SW 1271 (cell line): ENCODE measurements at places on chromosomes 4 and X.

- DNase-seq, result no peak
Observed at GRCh38 chrX:115939070-115939469, 231.5 kb upstream of the AGTR2 start.

GRCh38 chr4:26287756-26288155, 33.1 kb upstream of the RBPJ start:
- DNase-seq, result no peak

- no peak for DNase-seq
Observed at GRCh38 chr4:81508411-81509185, 36.9 kb upstream of the RASGEF1B start.

DNA sequence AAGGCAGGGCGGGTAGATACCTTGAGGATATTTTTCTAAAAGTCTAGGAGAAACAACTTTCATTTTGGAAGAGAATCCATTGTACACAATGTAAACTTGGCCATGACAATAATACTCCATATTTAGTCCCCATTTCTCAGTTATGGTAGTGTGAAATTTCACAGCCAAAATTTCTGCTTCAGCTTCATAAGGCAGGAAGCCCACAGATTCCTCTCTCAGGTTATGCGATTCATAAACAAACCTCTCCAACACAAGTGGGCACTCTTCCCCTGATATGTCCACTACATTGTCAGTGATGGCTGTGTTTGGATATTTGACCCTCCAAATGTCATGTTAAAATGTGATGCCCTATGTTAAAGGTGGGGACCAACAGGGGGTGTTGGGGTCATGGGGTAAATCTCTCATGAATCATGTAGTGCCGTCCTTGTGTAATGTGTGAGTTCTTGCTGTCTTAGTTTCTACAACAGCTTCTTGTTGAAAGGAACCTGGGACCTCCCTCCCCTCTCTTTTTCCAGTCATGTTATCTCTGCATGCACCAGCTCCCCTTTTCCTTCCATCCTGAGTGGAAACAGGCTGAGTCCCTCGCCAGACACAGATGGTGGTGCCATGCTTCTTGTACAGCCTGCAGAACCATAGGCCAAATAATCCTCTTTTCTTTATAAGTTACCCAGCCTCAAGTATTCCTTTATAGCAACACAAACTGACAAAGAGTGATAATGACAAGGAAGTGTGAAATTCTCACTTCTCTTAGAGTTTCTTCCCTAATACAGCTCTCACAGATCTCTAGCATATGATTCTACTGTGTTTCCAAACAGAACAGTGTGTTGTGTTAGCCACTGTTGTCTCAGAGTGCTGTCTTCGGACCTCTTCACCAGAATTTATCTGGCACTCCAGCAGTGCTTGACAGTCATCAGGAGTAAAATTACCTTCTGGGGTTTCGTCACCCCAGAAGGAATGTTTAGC, 598.4 kb upstream of the GNPDA2 start:
- DNase-seq, result no peak

DNA sequence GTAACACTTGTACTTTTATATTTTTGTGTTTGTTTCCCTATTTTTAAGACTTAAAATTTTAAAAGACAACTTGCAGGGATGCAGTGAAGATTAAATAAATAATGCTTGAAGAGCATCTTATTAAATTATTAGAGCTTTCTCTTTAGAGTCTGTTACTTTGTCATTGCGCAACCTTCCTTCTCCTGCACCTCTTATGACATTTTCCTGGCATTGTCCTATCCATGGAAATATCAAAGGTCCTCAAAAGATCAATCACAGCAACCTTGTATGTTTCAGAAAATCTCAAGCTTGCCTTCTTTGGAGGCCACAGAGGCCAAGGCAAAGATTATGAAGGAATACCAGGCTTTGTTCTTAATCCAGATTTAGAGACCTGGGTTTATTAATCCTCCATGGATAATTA, 116.3 kb downstream of the GRXCR1 start:
- DNase-seq, result no peak

DNA sequence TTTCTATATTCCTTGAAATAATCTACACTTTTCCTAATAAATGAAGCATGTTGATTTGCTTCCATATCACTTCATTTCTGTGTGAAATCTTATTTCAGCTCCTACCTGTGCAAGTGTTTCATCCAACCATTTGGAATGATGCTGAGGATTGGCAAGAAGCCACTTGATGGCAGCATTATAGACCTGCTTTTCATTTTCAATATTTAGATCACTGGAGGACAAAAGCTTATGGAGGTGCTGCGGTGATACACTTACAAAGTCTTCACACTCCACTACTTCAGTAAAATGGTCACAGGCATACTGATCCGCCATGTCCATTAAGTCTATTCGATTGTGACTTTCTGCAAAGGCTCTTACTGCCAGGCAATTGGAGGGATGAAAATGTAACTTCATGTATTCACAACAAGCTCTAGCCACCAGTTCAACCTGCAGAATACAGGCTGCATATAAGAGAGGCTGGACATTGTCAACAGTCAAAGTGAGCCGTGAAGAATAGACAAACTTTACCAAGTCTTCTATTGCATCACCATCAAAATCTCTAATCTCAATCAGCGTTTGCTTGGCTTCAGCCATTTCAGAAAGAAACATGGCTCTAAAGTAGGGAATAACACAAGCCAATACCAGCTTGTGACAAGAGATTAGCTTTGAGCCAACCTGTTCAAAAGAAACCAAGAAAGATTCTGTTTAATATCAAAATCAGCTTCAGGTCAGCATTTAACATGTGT, 35.1 kb downstream of the KLHL8 start:
- DNase-seq, result no peak

- no peak for DNase-seq
Observed at GRCh38 chr4:163598028-163598427, 103.5 kb downstream of the TMA16 start.

- DNase-seq, result peak; percentile 52
Observed at GRCh38 chrX:107710617-107711391, 64.8 kb downstream of the TSC22D3 start.
